ENCODE measurements at places on chromosomes 5 and 9.

- no peak for DNase-seq
Observed at GRCh38 chr5:132840896-132841295, 10.4 kb upstream of the SHROOM1 start.

DNA sequence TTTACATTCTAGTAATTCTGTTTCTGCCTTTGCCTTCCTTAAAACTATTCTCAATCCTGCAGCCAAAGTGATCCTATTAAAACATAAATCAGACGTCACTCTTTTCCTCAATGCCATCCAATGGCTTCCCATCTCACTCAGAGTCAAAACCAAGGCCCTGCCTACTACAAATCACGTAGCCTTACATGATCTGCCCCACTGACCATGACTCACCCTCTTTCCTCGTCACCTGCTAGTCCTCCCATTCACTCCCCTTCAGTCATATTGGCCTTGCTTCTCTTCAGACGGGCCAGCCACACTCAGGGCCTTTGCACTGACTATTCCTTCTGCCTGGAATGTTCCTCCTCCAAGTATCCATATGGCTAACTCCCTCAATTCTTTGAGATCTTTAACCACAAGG lies 39.0 kb upstream of the DMXL1 start:
- no peak for DNase-seq

DNA sequence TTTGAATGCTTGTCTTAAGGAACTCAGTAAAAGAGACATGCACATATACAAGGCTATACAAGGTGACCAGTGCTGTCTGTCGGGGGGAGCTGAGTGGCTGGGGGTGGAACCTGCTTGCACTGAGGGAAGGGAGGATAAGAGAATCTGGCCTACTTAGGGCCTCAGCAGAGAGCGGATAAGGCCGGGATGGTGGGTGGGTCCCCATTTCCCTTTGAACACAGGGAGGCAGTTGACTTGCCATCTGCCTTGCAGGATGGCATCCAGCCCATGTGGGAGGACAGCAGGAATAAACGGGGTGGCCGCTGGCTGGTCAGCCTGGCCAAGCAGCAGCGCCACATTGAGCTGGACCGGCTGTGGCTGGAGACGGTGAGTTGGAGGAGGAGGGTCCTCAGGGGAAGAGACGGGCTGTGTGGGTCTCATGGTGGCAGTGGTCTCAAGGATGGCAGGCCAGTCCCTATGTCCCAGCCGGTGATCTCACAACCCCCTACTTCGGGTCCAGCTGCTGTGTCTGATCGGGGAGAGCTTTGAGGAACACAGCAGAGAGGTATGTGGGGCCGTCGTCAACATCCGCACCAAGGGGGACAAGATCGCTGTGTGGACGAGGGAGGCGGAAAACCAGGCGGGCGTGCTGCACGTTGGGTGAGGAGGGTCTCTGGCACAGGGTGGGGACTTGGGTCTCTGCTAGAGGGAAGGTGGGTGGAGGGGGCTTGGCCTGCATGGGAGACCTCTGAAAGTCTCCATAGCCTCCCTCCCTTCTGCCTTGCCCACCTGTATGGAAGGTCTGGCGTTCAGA lies 2.2 kb upstream of the TSPAN17 start:
- no peak for DNase-seq

DNA sequence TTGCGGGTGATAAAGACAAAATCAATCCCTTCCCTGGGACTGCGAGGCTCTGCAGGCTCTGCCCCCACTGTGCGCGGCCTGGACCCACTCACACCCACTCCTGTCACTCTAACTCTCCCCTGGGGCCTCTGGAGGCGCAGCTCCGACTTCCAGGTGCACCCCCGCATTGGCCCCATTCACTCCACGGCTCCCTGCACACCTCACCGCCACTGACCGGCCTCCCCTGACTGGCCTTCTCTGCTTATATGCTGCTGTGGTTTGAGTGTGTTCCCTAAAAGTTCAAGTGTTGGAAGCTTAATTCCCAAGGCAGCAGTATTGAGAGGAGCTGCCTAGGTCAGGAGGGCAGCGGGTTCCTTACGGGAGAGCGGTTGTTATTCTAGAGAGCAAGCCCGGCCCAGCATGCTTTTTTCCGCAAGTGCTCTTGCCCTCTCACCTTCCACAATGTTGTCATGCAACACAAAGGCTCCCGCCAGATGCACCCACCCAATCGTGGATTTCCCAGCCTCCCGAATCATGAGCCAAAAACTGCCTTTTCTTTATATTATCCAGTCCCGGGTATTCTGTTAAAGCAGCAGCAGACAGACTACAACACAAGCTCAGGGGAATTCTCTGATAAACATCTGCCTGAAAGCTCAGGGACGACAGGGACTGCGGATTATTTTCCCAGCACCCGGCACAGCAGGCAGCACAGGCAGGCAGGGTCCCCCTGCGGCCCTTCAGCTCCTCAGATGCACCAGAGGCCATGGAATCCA lies 73.5 kb upstream of the LRRTM2 start:
- DNase-seq: no peak

GRCh38 chr9:123742009-123742767 lies 187.7 kb downstream of the DENND1A start:
- DNase-seq: no peak

- no peak for DNase-seq
Observed at GRCh38 chr9:137960496-137960895, 82.9 kb downstream of the CACNA1B start.

GRCh38 chr9:97559111-97559514 lies 57.6 kb downstream of the TMOD1 start:
- no peak for DNase-seq

GRCh38 chr9:121718501-121718900 lies 67.1 kb downstream of the DAB2IP start:
- DNase-seq: no peak

DNA sequence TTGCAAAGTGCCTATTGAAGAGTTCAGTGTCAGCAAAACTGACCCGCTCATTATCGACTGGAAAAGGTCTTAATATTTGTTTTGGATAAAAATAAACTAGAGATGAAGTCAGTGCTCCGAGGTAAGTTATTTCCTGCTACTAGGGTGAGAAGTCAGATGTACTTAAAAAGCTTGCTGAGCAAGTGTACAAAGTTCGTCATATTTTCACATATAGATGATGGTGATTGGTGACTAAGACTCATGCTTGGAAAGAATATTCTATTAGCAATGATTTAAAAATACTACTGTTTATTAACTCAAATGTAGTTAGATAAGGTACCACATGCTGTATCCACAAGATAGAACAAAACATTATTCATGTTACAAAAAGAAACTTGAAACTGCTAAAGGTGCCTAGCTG lies 643.7 kb downstream of the GABRG2 start:
- DNase-seq: no peak

DNA sequence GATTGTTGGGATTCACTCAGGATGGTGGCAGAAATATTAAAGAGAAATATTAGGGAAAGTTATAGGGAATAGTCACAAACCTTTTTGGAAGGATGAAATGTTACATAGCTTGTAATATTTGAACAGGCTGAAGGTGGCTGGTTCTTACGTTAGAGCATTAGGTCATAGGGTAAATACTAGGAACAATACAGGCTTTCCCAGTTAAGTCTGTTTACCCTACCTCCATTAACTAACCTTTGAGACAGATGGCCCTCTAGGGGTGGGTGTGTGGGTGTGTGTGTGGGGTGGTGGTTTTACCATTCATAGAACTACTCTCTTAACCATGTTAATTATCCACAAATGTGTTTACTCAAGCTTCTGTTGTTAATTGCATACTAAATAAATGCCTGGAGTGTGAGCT lies 94.3 kb upstream of the STK32A start:
- DNase-seq: no peak

DNA sequence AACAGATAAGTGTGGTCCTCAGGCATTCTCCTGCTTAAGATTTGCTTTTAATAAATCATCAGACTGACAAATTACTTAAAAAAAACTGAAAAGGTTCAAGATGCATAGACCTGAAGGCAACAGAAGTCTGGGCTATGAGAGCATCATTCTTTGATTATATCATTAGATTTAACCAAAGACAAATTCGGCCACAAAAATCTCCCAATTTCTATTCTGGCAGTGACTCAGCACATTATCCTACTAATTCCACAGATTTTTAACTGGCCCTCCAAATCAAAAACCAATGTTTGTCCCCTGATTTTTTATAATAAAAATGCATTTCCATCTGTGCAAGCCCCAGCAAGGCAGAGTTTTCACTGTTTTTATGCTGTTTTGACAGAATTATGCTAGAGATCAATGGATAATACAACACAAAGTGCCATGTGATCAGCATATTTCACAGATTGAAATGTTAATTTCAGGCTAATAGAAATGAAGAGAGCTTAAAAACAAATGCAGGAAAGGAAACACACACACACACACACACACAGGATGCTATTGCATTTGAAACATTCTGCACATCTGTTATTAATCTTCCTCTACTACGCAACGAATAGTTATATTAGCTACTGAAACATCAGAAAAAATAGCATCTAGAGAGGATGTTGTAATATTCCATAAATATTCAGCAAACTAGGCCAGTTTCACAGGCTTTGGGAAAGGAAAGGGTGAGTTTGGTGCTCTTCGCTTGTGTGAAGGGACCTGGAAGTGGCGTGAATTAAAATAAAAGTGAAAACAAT lies 177.6 kb upstream of the ST8SIA4 start:
- no peak for DNase-seq

DNA sequence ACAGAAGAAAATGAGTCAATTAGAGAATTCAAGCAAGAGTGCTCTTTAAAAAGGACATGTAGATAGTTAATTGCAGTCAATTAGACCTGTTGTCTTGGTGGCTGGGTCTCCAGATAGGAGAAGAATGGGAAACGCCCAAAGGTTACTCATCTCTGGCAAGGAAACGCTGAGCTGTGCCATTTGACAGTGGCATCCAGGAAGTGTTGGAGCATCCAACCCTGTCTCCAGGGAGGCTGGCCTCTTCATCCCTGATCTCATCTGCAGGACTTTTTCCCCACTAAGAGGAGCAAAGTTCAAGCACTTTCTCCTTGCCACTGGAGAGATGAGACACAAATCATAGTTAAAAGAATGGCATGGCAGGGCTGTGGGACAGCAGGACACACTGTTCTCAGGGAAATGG lies 111.7 kb upstream of the MSX2 start:
- DNase-seq: no peak

GRCh38 chr5:144030904-144031303 lies 139.6 kb downstream of the YIPF5 start:
- DNase-seq: no peak

DNA sequence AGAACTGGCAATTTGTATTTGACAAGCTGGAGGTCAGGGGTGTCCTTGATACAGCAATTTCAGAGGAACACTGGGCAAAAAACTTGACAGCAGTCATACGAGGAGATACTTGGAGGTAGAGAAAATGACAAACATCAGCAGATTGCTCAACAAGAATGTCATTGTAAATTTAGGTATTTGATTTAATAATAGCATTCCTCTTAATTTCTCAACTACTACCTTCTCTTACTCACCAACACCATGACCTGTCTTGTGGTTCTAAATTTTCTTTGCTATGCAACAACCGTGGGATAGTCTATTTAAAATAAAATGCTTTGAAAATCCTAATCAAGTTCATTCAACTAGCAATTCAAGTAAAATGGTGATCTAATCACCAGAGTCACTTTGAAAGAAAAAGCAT lies 128.4 kb downstream of the DNAH5 start:
- DNase-seq: no peak

GRCh38 chr5:112551419-112552032 lies 132.4 kb upstream of the EPB41L4A start:
- DNase-seq: peak; percentile 50

GRCh38 chr9:134617836-134618162 lies 23.8 kb upstream of the COL5A1 start:
- DNase-seq: no peak
